A549 treated with DMSO at 1 μM for 4 hours (cell line): ENCODE measurements at places on chromosomes 7 and 10. TPM values are rescaled to one million over a fixed set of nuclear protein-coding genes. Genes with fewer than 3 reads are reported as not detected.

Gene ARID5B
- total RNA-seq, result 1.8 to 2.8 TPM (median 2.0 TPM) in 5 replicates

Gene CALHM2
- 4.7 to 6.1 TPM (median 5.3 TPM) in 5 replicates for total RNA-seq

Gene HOXA3
- 7.1 to 12.9 TPM (median 7.6 TPM) in 5 replicates for total RNA-seq

Gene FAM25G
- total RNA-seq, result 0.65 to 1.8 TPM in 2 of 5 replicates, not detected in the others

Gene LRGUK
- total RNA-seq, result 0.26 to 0.56 TPM (median 0.41 TPM) in 5 replicates

Gene KIF20B
- 11.9 to 19.2 TPM (median 18.6 TPM) in 5 replicates for total RNA-seq

Gene PILRA
- 3.4 to 5.8 TPM (median 5.2 TPM) in 5 replicates for total RNA-seq

Gene RET
- total RNA-seq, result 0.41 to 0.81 TPM (median 0.71 TPM) in 5 replicates

Gene ELN
- total RNA-seq, result 0.06 to 0.14 TPM (median 0.10 TPM) in 5 replicates

Gene VIPR2
- total RNA-seq, result 0.02 TPM in 1 of 5 replicates, not detected in the others

Gene SPAM1
- not detected in 5 replicates for total RNA-seq

Gene SNCG
- 6.6 to 12.9 TPM (median 11.5 TPM) in 5 replicates for total RNA-seq

Gene PRSS2
- not detected in 5 replicates for total RNA-seq

Gene EFCAB10
- total RNA-seq, result 2.8 to 4.7 TPM (median 3.2 TPM) in 5 replicates

Gene ANKRD61
- total RNA-seq, result 0.50 to 0.99 TPM (median 0.78 TPM) in 5 replicates

Gene ADCYAP1R1
- 0.02 to 0.13 TPM (median 0.08 TPM) in 5 replicates for total RNA-seq

Gene MOGAT3
- total RNA-seq, result not detected in 5 replicates

Gene HOXA10
- total RNA-seq, result 5.8 to 8.6 TPM (median 7.4 TPM) in 5 replicates

Gene AHR
- total RNA-seq, result 13.3 to 20.9 TPM (median 16.8 TPM) in 5 replicates
